ENCODE measurements at places on chromosomes 6 and 20.

DNA sequence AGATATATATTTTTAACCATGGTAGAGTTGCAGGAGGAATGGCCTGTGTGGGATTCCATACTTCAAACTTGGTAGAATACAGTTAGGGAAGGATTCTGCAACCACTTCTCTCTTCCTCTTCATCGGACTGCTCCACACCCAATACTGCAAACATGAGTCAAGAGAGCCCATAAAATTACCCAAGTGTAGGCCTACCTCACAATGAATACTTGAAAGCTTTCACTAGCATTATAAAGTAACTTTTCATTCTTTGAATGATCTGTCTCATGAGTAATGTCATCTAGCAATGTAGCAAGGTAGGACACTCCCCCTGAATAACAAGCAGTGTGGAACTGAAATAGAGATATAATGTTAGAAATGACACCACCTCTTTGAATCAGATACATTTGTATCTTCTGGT is 79.4 kb downstream of the FOXC1 start:
- no peak overlapping the region for H3K27ac ChIP-seq
- no peaks in the 10 kb centered on the region for H3K4me1 ChIP-seq
- H3K27me3 ChIP-seq = no peaks in the 10 kb centered on the region
- H3K36me3 ChIP-seq = no peaks in the 10 kb centered on the region
- DNase-seq = no peak

DNA sequence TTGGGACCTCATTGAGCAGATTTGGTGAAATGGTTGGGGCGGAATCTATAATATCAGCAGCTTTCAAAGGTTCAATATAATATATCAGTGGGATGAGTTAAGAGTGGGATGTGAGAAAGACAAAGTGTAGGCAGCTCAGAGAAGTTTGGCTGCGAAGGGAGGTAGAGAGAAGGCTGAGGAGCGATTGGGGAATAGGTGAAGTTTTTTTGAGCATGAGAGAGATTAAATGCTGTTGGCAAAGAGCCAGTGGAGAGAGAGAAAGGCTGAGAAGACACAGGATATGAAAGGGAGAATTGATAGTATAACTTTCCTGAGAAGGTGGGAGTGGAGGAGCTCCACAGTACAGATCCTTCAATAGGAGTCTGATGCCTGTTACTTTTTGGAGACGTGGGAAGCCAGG is 12.1 kb upstream of the SERINC3 start:
- no peaks in the 10 kb centered on the region for H3K36me3 ChIP-seq
- H3K4me1 ChIP-seq = no peaks in the 10 kb centered on the region
- H3K4me3 ChIP-seq = no peak overlapping the region
- H3K27me3 ChIP-seq = no peaks in the 10 kb centered on the region

- no peak for DNase-seq
- H3K4me3 ChIP-seq = no peak overlapping the region
- H3K4me1 ChIP-seq = no peaks in the 10 kb centered on the region
- no peaks in the 10 kb centered on the region for H3K27me3 ChIP-seq
- no peaks in the 10 kb centered on the region for H3K36me3 ChIP-seq
Measured at GRCh38 chr6:145340256-145340655, 395.1 kb downstream of the EPM2A start.

GRCh38 chr6:122495612-122496011 is 24.0 kb upstream of the SERINC1 start:
- no peaks in the 10 kb centered on the region for H3K36me3 ChIP-seq
- no peaks in the 10 kb centered on the region for H3K27me3 ChIP-seq
- H3K27ac ChIP-seq = no peak overlapping the region
- DNase-seq = no peak
- H3K4me1 ChIP-seq = peaks cover 4% of the 10 kb centered on the region
- H3K4me3 ChIP-seq = no peak overlapping the region

- H3K27ac ChIP-seq = no peak overlapping the region
- no peaks in the 10 kb centered on the region for H3K36me3 ChIP-seq
- DNase-seq = no peak
- no peak overlapping the region for H3K4me3 ChIP-seq
Measured at GRCh38 chr6:75830959-75831885, 82.2 kb downstream of the MYO6 start.

- no peaks in the 10 kb centered on the region for H3K4me1 ChIP-seq
- H3K27ac ChIP-seq = no peak overlapping the region
- no peaks in the 10 kb centered on the region for H3K36me3 ChIP-seq
- no peak overlapping the region for H3K4me3 ChIP-seq
Measured at GRCh38 chr6:153568628-153569027, 437.5 kb upstream of the RGS17 start.

DNA sequence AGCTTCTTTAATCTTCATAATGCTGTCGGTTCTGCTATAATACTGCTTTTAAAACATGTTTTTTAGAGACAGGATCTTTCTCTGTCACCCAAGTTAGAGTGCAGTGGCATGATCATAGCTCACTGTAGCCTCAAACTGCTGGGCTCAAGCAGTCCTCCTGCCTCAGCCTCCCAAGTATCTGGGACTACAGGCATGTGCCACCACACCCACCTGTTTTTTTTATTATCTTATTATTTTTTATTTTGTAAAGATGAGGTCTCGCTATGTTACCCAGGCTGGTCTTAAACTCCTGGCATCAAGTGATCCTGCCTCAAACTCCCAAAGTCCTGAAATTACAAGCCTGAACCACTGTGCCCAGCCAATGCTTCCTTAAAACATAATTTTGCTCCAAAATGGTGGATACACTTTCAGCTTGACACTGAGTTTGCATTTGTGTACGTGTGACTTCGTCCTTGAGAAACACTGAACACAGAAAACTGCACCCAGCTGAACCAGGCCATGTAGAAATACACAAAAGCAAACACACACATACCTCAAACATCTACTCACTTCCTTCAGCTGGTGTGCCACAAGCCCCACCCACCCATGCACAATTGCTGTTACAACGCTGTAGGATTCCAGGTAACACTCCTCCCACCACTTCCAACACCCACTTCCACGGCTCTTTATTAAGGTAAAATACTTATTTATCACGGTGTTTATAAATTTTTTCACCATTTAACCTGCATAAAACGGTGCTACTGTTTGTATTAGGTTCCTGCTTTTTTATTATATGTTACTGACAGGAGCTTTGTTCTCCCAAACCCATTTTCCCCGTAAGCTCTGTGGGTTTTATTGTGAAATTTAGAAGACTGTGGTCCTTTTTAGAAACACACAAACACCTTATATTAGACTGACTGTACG is 109.1 kb downstream of the TSHZ2 start:
- no peak for DNase-seq
- H3K36me3 ChIP-seq = no peaks in the 10 kb centered on the region
- H3K27ac ChIP-seq = peak overlapping the region; percentile 19
- H3K27me3 ChIP-seq = no peaks in the 10 kb centered on the region

DNA sequence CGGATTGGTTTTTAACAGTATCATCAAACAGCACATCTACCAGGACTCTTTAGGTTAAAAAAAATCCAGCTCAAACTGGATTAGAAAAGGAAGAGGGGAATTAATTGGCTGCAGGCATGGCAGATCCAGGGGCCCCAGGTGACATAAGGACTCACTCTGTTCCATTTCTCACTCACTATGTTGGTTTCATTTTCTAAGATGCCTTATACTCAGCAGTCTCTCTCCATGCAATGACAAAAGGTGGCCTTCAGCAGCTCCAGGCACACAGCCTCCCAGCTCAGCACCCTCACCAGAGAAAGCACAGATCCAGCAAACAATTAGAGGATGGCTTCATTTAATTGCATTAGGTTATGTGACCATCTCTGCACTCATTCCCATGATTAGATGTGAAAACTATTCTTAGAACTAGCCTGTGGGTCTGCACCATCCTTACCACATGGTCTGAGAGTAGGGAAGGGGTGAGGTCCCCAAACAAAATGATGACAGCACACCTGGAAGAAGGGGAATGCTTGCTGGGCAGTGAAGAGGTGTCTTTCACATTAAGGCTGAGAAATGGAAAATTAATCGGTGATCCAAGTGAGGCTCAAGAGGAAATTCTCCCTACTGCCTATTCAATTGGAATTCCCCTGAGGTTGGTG is 243.1 kb downstream of the CDH26 start:
- H3K36me3 ChIP-seq = no peaks in the 10 kb centered on the region
- no peaks in the 10 kb centered on the region for H3K27me3 ChIP-seq
- H3K27ac ChIP-seq = no peak overlapping the region
- H3K4me3 ChIP-seq = no peak overlapping the region
- no peaks in the 10 kb centered on the region for H3K4me1 ChIP-seq

DNA sequence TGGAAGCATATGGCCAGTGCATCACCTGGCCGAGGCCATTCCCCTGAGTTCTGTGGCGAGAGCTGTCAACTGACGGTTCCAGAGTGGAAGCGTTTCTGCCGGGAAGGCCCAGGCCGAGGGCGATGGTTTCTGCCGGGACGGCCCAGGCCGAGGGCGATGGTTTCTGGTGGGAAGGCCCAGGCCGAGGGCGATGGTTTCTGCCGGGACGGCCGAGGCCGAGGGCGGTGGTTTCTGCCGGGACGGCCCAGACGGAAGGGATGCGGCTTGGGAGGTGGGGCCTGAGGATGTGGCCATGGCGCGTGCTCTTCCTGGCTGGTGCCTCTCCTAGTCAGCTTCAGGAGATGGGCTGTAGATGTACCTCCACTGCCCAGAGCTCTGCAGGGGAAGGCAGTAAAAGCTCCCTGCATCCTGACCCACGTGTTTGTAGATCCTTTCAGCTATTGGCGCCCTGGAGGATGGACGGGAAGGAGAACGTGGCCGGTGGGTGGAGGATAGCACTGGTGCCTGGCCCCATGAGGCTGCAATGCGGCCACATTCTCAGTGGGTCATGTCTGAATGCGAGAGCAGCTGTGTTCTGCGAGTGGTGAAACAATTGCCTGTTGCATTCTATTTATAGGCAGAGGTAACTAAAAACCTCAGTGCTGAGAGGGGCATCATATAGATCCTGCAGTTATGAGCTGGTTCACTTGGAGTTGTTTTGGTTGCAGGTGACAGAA is 12.8 kb downstream of the TPD52L2 start:
- H3K36me3 ChIP-seq = peaks cover 20% of the 10 kb centered on the region
- H3K27me3 ChIP-seq = no peaks in the 10 kb centered on the region
- DNase-seq = no peak
- H3K4me1 ChIP-seq = no peaks in the 10 kb centered on the region
- H3K27ac ChIP-seq = no peak overlapping the region

- no peaks in the 10 kb centered on the region for H3K4me1 ChIP-seq
- no peak overlapping the region for H3K27ac ChIP-seq
- no peaks in the 10 kb centered on the region for H3K27me3 ChIP-seq
- no peaks in the 10 kb centered on the region for H3K36me3 ChIP-seq
- no peak overlapping the region for H3K4me3 ChIP-seq
- DNase-seq = no peak
Measured at GRCh38 chr6:150301846-150302519, 66.8 kb upstream of the IYD start.

DNA sequence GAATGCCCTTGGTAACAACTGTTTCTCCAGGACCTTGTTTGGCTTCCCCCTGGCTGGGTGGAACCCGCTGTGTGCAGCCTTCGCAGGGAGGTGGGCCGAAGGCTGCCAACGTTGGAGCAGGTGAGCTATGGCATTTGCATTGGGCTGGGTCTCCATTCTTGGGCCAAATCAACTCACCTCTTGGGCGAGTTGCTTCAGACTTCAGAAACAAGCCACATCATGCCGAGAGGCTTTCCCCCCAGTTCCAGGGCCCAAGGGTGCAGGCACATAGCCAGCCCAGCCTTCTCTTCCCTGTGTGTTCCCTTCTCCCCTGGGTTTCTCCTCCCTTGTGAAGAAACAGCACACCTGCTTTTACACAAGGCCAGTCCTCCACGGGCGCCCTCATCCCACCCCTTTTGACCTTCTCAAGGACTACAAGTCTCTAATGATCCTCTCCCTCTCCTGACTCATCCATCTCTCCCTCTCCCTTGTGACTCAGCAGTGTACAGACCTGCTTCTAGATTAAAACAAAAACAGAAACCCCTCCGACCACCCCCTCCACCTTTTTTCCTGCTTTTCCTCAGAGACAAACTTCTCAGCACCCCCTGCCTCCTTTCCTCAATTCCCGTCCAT is 41.6 kb downstream of the FAM209B start:
- no peaks in the 10 kb centered on the region for H3K27me3 ChIP-seq
- no peaks in the 10 kb centered on the region for H3K4me1 ChIP-seq
- H3K36me3 ChIP-seq = no peaks in the 10 kb centered on the region

Data from pancreas (tissue), 10 donors.